ENCODE measurements at places on chromosomes 1 and 21. TPM values are rescaled to one million over a fixed set of nuclear protein-coding genes. Genes with fewer than 3 reads are reported as not detected.

FCAMR gene
- not detected for polyA plus RNA-seq

KCNE2 gene
- polyA plus RNA-seq = not detected

PTPN22 gene
- polyA plus RNA-seq = 0.21 TPM

PSRC1 gene
- polyA plus RNA-seq = 18.5 TPM

CLDN17 gene
- polyA plus RNA-seq = not detected

VPS72 gene
- polyA plus RNA-seq = 75.1 TPM

ANKRD65 gene
- polyA plus RNA-seq = 0.24 TPM

ELF3 gene
- polyA plus RNA-seq = 0.72 TPM

REN gene
- 0.72 TPM for polyA plus RNA-seq

BRDT gene
- not detected for polyA plus RNA-seq

KIRREL1 gene
- 53.7 TPM for polyA plus RNA-seq

DNA sequence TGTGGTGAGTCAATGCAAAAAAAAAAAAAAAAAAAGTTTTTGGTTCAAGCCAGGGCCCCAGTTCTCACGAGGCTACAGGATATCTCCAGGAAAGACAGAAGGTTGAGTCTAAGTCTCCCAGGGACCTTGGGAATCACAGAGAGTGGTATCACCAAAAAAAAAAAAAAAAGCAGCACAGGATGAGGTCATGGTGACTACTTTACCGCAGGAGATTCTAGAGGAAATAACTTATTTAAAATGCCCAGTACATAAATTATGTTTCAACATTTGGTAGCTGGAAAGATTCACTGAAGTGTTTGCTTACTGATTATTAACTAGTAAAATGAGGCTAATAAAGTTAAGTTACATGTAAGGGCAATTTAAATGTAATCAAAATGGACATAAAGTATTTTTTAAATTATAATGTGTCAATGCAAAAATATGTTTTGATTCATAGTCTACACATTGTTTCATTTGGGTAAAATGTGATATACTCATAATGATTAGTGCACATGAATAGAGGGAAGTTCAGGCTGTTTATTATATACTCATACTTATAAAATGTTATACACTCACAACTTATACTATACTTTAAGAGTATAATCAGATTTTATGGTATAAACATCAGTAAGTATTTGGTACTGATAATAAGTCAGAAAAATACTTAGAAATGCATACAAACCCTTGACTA, 84.1 kb downstream of the PLPPR5 start:
- peak; percentile 4 for DNase-seq

DNA sequence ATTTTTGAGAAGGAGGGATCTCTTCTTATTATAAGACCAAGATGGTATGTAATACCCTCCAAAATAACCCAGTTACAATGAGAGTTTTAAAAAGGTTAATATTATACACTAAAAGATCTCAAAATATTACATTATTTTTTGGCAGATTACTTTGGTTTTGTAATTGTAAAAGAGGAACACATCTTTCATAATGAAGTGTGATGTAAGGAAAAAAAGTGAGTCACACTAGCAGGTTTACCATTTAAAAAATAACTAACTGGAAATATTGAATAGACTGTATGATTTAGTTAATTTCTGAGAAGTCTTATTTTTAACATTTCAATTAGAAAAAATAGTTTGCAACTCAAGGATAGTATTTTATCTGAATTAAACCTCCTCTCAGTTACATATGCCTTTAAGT, 1.1 kb downstream of the F5 start:
- DNase-seq = no peak

DNA sequence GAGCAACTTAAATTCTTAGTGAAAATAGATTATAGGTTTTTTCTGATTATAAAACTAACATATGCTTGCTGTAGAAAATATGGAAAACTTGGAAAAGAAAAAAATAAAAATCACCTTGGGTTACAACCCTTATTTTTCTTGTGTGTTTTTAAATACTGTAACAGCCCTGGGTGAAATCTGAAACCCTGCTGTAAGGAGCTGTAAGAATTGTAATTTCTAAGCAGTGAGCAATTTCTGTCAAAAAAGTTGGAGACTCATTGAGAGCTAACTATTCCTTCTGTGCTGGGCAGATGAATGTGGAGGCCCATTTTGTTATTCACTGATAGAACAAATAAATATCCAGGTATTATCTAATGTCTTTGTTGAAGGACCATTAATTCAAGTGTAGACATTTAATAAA, 42.6 kb downstream of the ADCY10 start:
- DNase-seq = no peak

DNA sequence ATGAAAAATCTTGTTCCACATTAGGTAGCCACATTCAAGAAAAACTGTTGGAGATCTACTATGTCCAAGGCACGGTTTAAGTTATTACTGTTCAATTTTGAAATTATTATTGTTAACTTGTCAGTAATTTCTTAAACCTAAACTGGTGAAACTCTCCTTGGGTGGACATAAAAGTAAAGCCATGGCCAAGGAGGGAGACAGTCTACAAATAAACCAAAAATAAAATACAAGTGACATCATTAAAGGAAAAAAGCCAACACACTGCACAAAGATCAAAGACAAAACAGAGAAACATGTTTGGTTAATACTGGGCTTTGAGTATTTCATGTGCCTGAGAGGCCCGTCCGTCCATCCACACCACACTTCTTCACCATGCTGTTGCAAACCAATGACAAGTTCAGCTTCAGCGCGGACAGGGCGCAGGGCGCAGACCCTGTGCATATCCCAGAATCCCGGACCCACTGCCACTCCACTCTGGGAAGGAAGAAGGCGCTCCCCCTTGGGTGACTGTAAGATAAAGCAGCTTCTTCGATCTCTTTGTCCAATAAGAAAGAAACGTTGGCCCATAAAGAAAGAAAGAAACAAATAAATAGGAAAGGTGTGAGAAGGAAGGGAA, 918 bp upstream of the RASAL2 start:
- no peak for DNase-seq

DNA sequence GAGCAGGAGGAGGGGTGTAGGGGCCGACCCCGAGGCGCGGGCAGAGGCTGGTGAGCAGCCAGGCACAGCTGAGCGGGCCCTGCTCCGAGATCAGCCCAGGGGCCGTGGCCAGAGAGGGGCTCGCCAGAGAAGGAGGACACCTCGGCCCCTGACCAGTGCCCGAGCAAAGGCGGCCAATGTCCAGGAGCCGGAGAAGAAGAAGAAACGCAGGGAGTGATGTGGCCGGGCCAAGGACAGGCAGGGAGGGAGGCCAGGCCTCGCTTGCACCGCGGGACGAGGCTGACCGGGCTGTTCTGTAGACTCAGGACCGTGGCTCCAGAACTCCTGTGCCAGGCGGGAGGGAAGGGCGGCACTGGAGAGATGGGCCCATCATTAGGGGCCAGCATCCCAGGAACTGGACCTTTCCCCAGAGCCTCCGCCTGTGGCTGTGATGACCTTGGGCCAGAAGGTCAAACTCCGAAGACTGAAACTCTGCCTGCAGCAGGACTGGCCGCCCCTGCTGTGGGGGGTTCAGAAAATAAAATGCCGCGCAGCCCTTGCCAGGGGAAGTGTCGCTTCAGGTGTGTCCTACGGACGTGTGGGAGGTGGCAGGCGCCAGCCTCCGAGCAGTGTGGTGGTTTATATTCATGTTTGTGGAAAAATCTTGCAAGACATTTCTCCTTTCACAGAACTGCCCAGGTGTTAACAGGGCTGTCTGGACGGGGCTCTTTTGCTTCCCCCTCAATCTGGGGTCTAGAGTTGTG, 14.4 kb downstream of the RRP1 start:
- no peak for DNase-seq

DNA sequence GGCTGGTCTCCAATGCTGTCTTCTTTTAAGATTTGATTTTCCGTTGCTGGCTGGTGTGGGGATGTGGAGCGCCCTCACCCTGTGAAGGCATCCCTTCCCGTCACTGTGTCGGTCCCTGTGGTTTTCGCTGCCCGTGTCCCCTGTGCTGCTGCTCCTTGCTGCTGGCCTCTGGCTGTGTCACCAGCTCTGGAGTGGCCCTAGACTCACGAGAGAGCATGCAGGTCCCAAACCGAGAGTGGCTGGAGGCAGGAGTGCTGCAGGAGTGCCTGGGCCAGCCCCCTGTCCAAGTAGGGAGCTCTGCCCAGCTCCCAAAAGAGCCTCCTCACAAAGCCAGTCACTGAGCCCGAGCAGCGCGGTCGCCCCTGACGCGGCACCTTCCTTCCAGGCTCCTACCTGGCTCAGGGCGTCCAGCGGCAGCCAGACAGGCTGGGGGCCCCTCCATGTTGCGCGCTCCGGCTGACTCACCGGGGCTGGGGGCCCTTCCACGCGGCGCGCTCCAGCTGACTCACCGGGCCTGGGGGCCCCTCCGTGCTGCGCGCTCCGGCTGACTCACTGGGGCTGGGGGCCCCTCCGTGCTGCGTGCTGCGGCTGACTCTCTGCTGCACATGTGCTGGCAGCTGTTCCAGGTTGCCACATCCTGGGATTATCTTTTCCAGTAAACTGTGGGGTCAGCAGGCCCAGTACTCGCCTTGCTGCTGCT, 106.7 kb upstream of the COL6A1 start:
- peak; percentile 95 for DNase-seq

GRCh38 chr21:45276596-45276995, 11.1 kb downstream of the POFUT2 start:
- DNase-seq = no peak

DNA sequence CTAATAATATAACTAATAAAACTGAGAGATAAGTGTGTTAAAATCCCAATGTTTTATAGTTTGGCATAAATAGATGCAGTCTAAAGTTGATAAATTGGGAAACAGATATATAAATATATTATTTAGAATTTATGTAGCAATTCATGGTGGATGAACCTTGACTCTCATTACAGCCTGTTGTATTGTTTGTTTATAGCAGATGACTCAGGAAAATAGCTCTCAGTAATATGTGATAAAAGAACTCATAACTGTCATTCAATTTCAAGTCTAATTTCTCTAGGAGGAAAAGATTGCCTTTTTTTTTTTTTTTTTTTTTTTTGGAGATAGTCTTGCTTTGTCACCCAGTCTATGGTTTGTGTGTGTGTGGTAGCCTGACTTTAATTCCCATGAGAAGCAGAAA, 603.2 kb upstream of the PKN2 start:
- DNase-seq = no peak

- DNase-seq = no peak
Observed at GRCh38 chr1:154288661-154289060, 16.2 kb downstream of the HAX1 start.

- no peak for DNase-seq
Observed at GRCh38 chr21:45306453-45306831, 18.7 kb upstream of the POFUT2 start.

GRCh38 chr1:199774433-199775089, 252.9 kb upstream of the NR5A2 start:
- DNase-seq = peak; percentile 23

GRCh38 chr1:44964396-44964795, 22.0 kb downstream of the EIF2B3 start:
- no peak for DNase-seq

- no peak for DNase-seq
Observed at GRCh38 chr1:205800981-205801703, 11.9 kb downstream of the SLC41A1 start.

GRCh38 chr21:44671911-44672310, 5.2 kb upstream of the KRTAP12-2 start:
- no peak for DNase-seq

GRCh38 chr1:32042330-32042729, 28.7 kb downstream of the KHDRBS1 start:
- DNase-seq = no peak

DNA sequence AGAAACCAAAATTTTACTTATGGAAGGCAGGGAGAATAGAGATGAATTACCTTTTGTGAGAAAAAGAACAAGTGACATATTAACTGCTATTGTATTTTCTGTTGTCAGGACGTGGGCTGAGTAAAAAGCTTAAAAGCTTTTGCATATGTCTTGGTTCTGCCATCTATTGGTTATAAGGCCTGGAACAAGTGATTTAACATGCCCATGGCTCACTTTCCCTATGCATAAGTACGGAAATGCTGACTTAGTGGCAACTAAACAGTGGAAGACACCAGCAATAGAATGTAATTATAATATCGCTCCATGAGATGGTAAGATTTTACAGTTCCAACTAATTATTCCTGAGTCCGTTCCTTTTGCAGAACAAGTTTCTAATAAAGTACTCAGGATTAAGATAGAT, 6.7 kb upstream of the CTSS start:
- no peak for DNase-seq

DNA sequence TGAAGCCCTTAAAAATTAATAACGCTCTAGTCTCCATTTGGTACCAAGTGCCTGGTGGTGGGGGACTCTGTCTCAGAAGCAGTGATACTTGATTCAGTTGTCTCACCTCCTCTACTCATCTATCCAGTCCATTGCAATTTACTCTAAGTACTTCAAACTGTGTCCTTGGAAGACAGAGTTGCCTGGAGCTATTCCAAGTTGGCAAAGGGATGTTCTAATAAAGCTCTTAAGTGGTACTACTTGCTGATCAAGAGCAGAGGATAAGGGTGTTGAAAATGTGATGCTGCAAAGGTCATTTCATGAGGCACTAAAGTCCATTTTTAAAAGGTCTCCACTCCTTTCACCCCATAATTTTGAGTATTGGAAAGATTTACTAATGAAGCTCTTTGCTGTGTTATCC, 142.2 kb downstream of the NFIA start:
- DNase-seq = no peak

- DNase-seq = no peak
Observed at GRCh38 chr1:71676979-71677925, 596.4 kb upstream of the ZRANB2 start.

DNA sequence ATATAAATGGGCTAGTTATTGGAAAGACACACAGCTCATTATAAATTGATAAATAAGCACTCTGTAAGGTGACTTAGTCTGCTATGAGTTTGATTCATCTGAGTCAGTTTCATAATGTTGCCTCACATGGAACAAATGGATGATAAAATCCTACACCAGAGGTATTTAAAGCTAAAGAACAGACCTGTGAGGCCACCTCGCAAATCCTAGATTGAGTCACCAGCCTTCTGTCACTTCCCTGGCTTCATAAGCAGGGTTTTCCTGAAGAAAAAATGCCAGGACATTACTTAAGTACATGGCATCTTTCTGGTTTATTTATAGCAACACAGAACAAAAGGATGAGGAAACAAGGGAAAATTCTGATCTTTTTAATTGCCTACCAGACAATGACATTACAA, 18.4 kb downstream of the CD2 start:
- DNase-seq = no peak

Data from AG04450 (cell line).